Fibroblast of lung (primary cell): ENCODE measurements at places on chromosomes 12 and 14. TPM values are rescaled to one million over a fixed set of nuclear protein-coding genes. Genes with fewer than 3 reads are reported as not detected.
A peak's percentile ranks its signal among the peaks of the same experiment; 100 is the strongest.

GRCh38 chr12:83559650-83560049 lies 872.9 kb downstream of the TMTC2 start:
- no peak overlapping the region for H3K4me3 ChIP-seq
- no peak for DNase-seq
- no peaks in the 10 kb centered on the region for H3K4me1 ChIP-seq
- H3K27me3 ChIP-seq: no peaks in the 10 kb centered on the region
- no peak overlapping the region for H3K27ac ChIP-seq

DNA sequence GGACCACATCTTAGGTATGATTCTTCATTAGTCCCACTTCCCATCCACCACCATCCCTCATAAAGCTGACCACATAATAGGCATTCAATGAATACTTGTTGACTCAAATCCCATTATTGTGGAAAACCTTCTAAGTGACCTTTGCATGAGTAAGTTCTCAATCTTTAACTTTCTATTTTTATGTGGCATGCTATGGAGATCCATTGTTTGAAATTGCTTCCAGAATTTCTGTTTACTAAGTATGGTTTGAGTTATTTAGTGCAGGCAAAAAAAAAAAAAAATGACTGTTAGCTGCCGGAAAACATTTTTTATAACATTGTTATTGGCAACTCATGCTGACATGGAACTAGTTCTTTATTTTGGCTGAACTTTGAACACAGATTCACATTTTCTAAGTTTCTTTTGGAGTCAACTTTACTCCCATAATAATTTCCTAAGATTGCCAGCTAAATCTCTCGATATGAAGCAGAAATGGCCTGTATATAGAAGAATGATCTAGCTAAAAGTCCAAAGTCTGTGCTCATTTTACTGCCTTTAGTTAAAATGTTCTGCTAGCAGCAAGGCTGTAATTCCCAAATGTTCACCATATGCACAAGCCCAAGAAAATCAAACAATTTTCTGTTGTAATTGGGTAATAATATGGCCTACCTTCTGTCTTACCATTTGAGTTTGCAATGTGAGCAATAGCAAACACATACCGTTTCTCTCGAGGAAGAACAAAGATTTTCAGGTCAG lies 77.9 kb downstream of the PTGER2 start:
- H3K27ac ChIP-seq: no peak overlapping the region
- DNase-seq: peak; percentile 87
- peaks cover 3% of the 10 kb centered on the region for H3K4me1 ChIP-seq
- no peaks in the 10 kb centered on the region for H3K27me3 ChIP-seq

DNA sequence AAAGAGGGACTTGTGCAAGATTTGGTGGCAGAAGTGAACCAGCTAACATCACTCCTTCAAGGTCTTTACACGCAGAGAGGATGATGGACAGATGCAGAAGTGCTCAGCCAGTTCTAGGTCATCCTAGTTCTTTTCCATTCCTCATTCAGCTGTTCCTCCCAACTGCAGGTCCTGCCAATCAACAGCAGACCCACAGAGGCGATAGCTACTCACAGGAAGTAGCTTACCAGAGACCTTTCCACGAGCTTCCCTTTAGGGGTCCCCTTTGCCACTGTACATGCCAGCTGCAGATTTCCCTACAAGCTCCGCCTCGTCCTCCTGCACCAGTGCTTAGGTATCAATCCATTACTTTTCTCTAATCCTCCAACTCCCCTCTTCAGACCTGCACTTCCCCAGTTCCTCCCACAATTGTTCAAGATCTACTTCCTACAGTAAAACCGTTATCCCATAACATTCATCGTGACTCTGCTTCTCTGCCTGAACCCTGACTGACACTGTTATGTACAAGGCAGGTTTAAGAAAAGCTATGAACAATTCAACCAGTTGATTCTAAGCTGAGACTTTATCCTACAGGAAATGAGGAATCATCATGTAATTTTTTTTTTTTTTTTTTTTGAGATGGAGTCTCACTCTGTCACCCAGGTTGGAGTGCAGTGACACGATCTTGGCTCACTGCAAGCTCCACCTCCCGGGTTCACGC lies 22.5 kb downstream of the RECQL start:
- no peak for DNase-seq
- H3K27ac ChIP-seq: no peak overlapping the region

- H3K27ac ChIP-seq: no peak overlapping the region
- no peak for DNase-seq
- H3K4me3 ChIP-seq: no peak overlapping the region
These were observed 672.9 kb downstream of the BCL11B start for GRCh38 chr14:98599082-98599481.

DNA sequence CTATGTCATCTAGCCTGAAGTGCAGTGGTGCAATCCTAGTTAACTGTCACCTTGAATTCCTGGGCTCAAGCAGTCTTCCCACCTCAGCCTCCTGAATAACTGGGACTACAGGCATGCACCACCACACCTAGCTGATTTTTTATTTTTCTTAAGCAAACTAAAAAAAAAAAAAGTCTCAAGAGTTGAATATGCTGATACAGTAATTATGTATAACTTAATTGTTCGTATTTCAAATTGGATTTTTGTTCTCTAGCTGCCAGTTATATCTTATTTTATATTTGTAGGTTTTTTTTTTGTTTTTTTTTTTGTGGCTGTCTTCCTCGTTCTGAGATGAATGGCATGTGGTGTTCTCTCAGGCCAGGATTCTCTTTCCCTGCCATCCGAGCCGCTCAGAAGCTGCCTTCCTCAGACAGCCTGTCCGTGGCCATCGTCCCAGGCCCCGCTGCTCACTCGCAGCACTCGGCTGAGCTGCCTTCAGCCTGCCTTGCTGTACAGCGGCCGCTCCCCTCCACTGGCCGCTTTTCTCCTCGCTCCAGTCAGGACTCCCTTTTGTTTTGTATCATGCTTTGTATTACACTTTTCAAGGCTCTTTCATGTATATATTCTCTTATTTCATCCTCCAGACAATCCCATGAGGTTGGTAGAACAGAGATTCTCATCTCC lies 53.3 kb downstream of the WDR20 start:
- no peak overlapping the region for H3K4me3 ChIP-seq
- H3K27ac ChIP-seq: no peak overlapping the region
- H3K36me3 ChIP-seq: peaks cover 2% of the 10 kb centered on the region

The DDX24 gene
- total RNA-seq: 103 and 143 TPM in 2 replicates
